Glomerular endothelial cell (primary cell): ENCODE measurements at places on chromosomes 2 and 18.

DNA sequence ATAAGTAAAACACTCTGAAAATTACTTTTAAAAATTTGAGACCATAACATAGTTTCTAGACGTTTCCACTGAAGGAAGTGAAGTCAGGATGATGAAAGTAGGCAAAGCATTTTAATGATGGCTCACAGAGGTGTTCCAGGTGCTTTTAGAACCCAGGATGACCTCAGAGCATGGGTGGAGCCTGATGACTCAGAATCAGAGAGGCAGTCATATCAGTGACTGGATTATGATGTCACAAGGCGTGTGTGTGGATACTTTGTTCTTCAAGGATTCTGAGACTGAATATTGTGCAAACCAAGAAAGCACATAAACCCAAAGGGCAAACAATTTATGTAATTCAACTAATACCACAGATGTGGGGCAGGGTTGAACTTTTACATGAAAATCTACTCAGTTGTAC lies 208.0 kb upstream of the FBXO11 start:
- DNase-seq: no peak

DNA sequence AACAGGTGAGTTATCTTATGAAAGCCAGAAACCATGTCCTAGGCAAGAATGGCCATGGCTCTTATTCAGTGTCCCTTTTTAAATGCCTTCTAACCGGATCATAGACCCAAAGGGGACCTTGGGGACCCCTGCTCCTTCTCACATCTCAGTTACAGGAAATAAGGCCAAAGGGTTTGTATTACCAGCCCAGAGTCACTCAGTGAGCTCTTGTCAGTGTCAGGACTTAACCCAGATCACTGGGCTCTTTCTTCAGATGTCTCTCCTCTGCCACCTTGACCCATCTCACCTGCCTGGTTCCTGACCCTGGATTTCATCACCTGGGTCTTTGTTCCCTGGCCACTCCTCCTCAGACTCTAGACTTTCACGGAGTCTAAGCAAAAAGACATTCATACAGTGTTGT lies 556.7 kb downstream of the CMPK2 start:
- DNase-seq: no peak

- DNase-seq: no peak
Observed at GRCh38 chr2:84897773-84898172, 7.7 kb upstream of the TMSB10 start.

DNA sequence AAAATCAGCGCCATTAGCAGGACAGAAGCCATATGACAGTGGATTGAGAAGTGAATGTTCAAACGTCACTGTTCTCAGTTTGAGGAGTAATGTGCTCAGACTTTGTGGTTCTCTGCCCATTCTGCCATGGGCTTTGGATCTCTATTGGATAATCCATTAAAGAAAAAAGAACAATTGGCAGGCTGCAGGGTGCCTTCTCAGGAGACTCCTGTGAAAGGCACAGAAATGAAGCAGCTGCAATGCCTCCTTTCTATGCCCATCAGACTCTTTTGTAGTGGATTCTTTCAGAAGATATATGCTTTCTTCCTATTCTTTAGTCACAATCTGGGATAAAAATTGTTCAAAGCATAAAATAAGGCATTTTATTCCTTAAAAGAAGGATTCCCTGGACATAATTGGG lies 506.9 kb upstream of the KLHL29 start:
- DNase-seq: no peak

DNA sequence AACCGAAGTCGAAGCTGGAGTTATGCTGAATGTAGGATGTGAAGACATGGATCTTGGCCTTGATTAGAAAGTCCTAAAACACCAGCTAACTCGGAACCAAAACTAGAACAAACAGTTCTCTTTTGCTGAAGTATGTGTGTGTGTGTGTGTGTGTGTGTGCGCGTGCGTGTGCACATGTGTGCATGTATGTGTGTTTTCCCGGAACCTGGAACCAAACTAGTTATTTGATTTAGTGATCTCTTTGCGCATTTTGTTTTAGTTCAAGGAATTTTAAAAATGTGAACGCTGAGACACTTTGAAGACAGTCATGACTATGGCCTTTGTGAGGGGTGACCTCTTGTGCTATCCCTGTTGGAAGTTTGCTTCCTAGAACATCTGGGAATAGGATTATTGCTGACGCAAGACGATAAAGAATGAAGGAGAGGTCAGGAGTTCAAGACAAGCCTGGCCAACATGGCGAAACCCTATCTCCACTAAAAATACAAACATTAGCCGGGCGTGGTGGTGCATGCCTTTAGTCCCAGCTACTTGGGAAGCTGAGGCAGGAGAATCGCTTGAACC lies 23.8 kb downstream of the FHL2 start:
- no peak for DNase-seq

DNA sequence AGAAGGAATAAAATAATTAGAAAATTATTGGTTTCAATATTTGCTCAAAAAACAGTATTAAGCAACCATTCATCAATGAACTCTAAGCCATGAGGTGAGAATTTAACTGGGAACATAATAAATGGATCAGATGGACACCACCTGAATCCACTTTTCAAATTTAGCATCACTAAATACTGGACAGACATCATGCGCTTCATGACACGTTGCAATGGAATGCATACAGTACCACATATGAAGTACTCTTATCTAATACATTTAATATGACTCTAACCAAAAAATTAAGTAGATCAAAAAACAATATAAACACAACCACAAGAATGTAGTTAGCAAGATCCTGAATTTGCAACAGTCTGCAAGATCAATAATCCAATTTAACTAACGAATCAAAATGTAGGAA lies 76.6 kb downstream of the COBLL1 start:
- DNase-seq: no peak

DNA sequence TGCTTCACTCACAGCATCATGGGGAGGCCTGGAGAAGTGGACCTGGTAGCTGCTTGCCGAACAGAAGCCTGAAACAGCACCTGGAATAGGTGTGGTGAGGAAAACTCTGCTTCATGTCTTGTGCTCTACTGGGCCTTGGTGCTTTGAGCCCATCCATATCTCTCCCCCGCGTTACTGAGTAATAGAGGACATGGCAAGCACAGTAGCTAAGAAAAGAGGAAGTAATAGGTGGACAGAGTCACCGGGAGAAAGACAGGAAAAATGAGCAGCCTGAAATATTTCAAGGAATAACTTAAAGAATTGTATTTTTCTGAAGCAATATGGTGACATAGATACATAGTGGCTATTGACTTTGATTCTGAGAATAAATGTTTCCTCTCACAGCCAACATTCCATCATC lies 14.0 kb upstream of the HNMT start:
- DNase-seq: no peak

DNA sequence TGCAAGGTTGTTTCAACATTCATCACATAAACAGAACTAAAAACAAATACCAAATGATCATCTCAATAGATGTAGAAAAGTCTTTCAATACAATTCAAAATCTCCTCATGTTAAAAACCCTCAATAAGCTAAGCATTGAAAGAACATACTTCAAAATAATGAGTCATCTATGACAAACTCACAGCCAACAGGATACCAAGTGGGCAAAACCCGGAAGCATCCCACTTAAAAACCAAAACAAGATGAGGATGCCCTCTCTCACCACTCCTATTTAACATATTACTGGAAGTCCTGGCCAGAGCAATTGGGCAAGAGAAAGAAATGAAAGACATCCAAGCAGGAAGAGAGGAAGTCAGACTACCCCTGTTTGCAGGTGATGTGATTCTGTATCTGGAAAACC lies 992.2 kb upstream of the PIK3C3 start:
- no peak for DNase-seq

DNA sequence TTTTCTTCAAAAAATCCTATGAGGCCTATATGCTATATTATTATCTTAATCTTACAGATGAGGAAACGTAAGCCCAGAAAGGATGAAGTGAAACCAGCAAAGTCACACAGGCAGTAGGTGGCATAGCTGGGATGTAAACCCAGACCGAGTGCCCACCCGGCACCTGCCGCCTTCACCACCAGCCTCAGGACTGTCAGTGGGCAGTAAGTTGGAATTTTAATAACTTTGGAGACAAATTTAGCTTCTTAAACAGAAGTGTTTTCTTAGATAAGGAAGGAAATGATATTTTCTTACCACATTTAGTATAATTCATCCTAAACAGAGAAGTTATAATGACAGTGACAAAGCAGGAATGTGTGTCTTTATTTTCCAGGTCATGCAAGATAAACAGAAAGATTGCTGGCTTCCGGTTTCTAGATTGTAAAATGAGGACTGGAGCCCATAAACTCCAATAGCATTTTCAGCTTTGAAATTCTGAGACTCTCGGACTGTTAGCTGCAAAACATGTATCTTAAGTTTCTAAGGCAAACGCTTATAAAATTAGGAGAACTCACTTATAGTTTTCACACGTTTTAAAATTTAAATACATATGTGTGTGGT lies 59.3 kb downstream of the CD8B2 start:
- DNase-seq: no peak

- no peak for DNase-seq
Observed at GRCh38 chr18:23864624-23865023, 149.9 kb upstream of the TTC39C start.

GRCh38 chr2:99425022-99425421 lies 64.8 kb downstream of the REV1 start:
- DNase-seq: peak; percentile 76

DNA sequence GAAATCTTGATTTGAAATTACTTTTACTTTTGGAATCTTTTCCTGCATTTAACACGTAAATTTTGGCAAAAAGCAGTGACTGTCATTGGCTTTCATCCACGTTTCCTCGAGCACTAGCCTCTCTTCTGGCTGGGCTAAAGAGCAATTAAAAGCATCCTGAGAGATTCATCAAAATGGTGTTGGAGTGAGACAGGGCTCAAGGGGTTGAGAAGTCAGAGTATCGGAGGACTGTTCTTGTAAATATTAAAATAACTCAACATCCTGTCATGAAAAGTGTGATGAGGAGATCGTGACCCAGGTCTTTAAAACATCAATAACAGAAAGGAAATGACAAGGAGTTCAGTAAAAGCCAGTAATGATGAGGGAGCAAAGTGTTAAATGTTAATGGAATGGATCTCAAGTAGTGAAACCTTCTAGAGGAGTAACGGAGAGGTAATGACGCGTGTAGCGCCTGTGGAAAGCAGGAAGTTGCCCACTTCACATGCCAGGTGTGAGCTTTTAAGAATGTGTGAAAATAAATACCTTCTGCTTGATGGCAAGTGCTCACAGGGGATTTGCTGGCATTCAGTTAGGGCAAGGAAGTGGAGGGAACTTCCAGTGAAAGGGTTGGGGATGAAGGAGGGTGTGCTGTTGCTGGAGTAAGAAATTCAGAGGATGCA lies 754.4 kb downstream of the ADCYAP1 start:
- DNase-seq: no peak

DNA sequence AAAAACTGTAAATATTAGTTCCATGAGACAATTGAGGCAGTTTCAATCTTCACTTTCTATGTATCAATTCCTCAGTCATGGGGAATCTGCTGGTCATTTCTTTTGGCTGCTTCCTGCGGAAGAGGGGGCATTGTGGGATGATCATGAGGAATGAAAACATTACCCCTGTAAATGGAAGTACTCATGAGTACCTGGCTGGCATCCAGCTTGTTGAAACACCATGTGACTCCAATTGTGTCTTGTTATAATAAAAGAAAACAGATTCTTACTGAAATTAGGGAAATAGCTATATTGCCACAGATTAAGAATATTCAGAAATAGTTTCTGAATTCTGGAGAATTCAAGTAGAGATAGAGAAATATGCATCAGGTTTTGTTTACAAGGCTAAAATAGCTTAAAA lies 41.6 kb upstream of the GPR39 start:
- DNase-seq: no peak

- DNase-seq: no peak
Observed at GRCh38 chr2:126663184-126663963, 7.4 kb downstream of the GYPC start.

DNA sequence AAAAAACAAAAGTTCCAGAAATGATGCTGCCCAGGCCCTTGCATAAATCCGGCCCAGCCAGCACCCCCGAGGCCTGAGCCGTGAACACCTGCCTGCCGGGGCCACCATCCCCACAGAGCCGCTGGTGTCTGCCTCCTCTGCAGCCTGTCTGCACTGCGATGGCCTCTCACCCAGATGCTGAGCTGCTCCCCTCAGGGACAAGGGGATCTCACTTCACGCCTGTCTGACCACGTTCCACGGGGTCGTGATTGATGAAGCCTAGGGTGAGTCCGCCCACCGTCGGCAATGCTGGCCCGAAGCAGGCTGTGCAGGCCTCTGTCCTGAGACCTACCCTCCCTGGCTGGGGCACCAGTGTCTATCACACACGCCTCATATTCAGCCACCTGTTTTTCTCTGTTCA lies 444.2 kb downstream of the EIPR1 start:
- DNase-seq: no peak

- no peak for DNase-seq
Observed at GRCh38 chr2:216246766-216247165, 125.5 kb downstream of the MARCHF4 start.

- no peak for DNase-seq
Observed at GRCh38 chr18:68940039-68940438, 142.2 kb downstream of the CCDC102B start.

- DNase-seq: peak; percentile 75
Observed at GRCh38 chr2:207676827-207677354, 34.5 kb upstream of the CCNYL1 start.

DNA sequence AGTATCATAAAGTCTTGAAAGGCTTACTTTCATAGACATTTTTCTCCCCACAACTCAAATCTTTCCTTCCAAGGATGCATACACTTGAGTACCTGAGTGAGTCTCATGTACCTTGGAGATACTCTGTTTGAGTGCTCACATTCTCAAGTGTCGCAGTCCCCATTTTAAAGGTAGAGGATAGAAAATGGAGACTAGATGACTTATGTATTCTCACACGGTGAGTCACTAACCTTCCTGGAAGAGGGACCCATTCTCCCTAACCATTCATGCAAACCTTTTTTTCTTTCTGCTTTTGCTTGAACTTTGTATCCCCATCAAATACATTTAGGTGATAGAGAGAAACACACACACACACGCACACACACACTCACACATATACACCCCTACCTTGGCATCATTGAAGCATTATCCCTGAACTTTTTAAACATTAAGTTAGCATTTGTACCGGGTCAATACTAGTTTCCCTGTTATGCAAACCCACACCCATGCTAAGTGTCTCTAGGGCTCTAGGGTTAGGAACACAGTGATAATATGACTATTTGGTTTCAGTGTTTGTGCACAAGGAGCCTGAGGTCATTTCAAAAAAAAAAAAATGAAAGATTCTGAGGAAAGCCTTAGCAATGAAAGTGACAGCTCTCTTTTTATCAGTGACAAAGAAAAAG lies 236.2 kb downstream of the IKZF2 start:
- no peak for DNase-seq

GRCh38 chr2:75174981-75175380 lies 24.3 kb downstream of the TACR1 start:
- DNase-seq: no peak

DNA sequence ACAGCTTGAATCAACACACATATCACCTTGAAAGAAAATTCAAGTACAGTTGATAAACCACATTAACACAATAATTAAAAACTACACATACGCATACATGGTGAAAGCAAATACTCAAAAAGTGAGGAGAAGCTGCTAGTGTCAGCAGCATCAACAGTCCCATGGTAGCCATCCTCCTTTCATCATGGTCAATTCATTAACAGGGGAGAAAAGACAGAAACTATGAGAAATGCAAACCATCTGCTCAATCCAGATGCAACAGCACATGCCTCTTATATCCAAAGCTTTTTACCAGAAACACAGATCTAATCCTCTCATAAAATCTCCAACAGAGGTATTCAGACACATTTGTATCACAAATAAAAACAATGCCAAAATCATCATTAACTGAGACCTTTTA lies 81.9 kb upstream of the CHRNA1 start:
- no peak for DNase-seq

GRCh38 chr18:66616523-66616983 lies 12.7 kb upstream of the CDH19 start:
- DNase-seq: no peak

GRCh38 chr2:54557601-54558187 lies 101.6 kb downstream of the SPTBN1 start:
- no peak for DNase-seq
